Effector CD8-positive, alpha-beta T cell (primary cell): ENCODE measurements at places on chromosomes 12 and 14.

DNA sequence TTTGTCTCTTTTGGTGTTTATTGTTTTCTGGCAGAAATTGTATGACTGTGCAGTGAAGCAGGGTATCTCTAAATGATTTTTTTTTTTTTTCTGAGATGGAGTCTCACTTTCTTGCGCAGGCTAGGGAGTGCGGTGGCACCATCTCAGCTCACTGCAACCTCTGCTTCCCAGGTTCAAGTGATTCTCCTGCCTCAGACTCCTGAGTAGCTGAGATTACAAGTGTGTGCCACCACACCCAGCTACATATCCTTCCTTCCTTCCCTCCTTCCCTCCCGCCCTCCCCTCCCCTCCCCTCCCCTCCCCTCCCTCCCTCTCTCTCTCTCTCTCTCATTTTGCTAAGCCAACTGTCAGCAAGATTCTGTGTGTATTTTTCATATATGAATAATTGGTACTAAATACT lies 94.4 kb downstream of the PPHLN1 start:
- DNase-seq, result no peak

DNA sequence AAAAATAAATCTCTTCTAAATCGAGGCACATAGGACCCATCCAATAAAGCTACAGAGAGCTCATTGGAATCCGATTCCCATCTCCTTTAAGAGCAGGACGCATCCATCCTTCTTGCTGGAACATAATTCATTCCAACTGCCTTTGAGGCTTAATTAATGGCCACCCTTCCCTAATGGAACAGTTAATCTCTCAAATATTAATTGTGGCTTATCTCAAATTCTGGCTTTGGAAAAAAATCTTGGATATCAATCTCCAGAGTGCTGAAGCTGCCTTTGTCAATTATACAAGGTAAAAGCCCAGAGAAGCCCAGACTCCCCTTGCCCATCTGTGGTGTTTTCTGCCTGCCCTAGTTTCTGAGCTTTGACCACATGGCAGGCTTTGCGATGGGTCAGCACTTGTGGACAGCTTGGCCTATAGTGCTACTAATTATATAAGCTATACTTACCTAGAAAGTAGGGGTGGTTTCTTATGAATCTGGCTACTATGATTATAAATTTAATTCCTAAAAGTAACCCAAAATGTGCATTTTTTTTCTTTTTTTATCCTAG lies 246.3 kb downstream of the NUAK1 start:
- DNase-seq, result no peak

DNA sequence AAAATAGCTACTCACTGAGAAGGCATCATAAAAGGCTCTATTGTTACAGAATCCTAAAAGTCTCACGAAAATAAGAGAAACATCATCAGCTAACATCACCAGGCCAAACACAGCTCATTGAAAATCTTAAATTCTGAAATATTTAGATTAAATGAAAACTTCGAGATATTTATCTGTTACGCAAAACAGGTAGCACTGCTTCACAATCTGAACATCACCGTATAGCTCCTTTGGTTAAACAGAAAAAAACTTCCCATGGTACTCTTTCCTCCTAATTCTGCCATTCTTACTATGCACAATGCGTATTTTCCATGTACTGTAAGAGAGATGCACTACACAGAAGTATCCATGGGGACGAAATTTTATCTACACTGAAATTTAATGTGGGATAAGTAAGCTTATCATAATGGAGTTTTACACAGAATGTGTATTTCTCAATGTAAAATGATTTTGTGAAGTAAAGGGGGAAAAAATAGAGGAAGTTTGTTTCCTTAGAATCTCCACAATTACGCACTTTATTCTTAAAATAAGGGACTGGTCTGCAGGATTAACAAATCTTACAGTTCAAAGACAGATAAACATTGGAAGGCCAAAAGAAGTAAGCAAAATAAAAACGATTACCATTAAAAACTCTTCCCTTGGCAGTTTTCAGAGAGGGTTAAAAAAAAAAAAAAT lies 1.9 kb downstream of the SGPP1 start:
- no peak for DNase-seq

DNA sequence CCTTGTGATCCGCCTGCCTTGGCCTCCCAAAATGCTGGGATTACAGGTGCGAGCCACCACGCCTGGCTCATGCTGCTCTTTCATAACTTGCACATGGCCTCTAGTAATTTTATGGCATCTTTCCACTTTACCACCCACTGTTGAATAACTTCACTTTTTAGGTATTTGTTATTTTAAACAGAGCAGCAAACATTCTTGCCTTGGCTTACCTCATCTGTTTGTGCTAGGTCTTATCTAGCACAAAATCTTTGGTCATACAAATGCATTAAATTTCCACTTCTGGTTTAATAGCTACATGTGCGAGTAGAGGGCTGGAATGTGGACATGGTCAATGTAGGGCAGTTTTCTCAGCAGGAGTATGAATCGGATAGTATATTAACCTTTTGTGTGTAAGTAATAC lies 38.8 kb upstream of the ATF7IP start:
- DNase-seq, result no peak
